ENCODE measurements at places on chromosomes 4 and X. TPM values are rescaled to one million over a fixed set of nuclear protein-coding genes. Genes with fewer than 3 reads are reported as not detected.

Gene PPARGC1A
- 0.13 TPM for total RNA-seq

Gene NCAPG
- 3.7 TPM for total RNA-seq

Gene KANTR
- total RNA-seq, result 13.7 TPM

Gene SLC4A4
- 7.5 TPM for total RNA-seq

Gene MRFAP1L1
- 34.2 TPM for total RNA-seq

Gene TREX2
- 1.7 TPM for total RNA-seq

Gene TCP11X2
- total RNA-seq, result not detected

Gene CXCL5
- 1.7 TPM for total RNA-seq

Gene DCAF12L1
- not detected for total RNA-seq
